ENCODE measurements at places on chromosomes 12 and 14.
A peak's percentile ranks its signal among the peaks of the same experiment; 100 is the strongest.

- peak; percentile 60 for DNase-seq
Observed at GRCh38 chr14:79074510-79074909, 904.3 kb downstream of the NRXN3 start.

DNA sequence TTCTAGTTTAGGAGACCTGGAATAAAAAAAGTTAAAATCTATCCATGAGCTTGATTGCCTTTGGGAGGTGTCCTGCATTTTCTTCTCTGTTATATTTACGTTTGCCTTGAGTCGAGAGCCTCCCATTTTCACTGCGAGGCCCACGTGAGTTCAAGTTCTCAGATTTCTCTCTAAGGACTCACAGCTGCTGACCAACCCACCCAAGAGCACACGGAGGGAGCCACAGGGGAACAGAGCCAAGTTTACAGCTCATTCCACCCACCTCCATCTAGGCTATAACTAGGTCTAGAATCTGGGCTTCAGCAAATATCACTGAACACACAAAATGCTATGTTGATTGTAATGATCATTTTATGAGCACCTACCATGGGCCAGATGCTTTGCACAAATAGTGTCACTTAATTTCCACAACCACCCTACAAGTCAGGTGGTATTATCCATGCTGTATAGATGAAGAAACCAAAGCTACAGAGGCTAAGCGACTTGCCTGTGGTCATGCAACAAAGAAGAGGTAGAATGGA lies 16.7 kb downstream of the ALDH1L2 start:
- no peak for DNase-seq

- DNase-seq, result no peak
Observed at GRCh38 chr14:64349741-64350490, 38.2 kb upstream of the MTHFD1 start.

DNA sequence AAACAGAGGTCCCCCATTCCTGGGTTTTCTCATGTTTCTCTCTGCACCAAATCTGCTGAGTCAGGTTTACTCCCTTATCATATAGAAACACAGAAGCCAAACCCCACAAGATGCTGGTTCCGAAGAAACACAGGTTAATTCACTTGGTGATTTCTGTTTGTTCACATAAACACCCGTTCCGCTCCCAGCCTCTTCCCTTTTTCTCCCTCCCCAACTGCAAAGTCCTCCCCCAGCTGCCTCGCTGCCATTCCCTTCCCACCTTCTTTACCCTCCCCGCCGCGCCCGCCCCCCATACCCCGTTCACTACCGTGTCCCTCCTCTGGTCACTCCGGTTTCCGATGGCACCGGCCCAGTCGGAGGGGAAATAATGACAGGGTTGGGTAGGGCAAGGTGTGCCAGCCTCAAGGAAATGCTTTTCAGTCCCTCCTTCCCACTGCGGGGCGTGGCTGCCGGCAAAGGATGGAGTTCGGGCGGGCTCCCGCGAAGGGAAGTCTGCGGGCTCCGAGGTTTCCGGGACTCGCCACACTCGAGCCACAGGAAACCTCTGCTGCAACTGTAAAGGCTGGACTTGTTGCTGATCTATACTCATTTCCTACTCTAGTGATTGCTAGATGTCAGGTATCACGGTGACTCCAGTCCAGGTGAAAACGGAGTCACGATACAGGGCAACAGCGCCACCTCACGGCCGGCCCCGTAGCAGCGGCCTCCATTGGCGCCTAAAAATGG lies at the start of gene STYK1:
STYK1 (minus strand) TSS at position 394 of the 726 bp plus-strand sequence. CDS start 39,434 bp downstream, outside the sequence.
- DNase-seq, result peak; percentile 92

- DNase-seq, result no peak
Observed at GRCh38 chr12:47410383-47410782, 295.4 kb downstream of the RPAP3 start.

DNA sequence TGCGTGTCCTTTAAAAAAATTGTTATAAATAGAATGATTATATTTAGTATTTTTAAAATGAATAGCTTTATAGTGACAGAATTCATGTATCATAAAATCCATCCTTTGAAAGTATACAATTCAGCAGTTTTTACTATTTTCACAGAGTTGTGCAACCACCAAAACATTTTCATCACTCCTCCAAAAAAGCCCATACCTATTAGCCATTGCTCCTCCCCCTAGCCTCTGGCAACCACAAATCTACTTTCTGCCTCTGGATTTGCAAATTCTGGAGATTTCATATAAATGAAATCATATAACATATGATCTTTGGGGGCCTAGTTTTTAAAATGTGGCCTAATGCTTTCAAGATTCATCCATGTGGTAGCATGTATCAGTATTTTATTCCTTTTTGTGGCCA lies 117.9 kb upstream of the MED13L start:
- DNase-seq, result no peak

DNA sequence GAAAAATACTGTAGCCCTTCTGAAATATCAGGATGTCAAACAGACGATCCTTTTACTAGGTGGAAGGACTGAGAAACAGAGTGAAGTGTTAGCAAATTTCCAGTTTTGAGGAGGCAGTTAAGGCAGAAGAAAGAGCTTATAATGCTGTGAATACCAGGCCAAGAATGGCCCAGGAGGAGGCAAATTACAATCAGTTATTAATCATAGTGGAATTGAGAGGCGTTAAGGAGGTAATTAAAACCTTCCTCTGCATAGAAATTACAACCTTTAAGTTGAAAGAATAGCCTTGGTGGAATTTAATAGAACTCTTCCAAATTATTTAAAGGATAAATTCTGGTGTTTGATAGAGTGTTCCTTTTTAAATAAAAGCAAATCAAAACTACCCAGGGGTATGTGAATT lies 590.9 kb upstream of the SEL1L start:
- no peak for DNase-seq

GRCh38 chr14:33642080-33642479 lies 308.8 kb downstream of the EGLN3 start:
- DNase-seq, result no peak

- no peak for DNase-seq
Observed at GRCh38 chr12:40854604-40855003, 162.4 kb downstream of the CNTN1 start.

DNA sequence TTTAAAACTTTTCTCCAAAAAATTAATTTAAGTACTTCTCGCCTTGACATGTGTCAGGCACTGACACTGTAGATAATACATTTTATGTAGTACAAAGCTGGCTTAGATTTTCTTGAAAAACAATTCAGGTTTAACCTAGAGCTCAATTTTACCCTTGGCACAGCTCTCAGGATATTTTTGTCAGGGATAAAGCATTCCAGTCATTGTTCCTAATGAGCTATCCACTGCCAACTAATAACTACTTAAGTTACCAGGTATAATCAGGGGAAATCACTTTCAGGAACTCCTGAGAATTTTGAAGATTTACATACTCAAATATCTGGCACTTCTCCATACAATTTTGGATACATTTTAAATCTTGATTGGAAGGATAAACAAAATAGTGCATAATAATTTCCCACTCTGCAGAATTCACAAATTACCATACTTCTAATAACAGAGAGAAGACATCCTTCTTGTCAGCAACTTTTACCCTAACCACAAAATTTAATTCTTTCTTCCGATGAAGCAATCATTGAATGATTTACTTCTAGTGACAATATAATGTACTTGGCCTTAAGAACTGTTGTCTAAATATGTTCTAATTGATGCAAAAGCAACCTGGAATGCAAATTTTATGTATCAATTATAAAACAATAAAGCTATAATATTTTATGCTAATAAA lies 4.8 kb downstream of the RASSF9 start:
- no peak for DNase-seq

GRCh38 chr14:52413729-52414408 lies 99.8 kb downstream of the PTGER2 start:
- no peak for DNase-seq

- DNase-seq, result no peak
Observed at GRCh38 chr14:32683679-32684078, 255.0 kb upstream of the NPAS3 start.

DNA sequence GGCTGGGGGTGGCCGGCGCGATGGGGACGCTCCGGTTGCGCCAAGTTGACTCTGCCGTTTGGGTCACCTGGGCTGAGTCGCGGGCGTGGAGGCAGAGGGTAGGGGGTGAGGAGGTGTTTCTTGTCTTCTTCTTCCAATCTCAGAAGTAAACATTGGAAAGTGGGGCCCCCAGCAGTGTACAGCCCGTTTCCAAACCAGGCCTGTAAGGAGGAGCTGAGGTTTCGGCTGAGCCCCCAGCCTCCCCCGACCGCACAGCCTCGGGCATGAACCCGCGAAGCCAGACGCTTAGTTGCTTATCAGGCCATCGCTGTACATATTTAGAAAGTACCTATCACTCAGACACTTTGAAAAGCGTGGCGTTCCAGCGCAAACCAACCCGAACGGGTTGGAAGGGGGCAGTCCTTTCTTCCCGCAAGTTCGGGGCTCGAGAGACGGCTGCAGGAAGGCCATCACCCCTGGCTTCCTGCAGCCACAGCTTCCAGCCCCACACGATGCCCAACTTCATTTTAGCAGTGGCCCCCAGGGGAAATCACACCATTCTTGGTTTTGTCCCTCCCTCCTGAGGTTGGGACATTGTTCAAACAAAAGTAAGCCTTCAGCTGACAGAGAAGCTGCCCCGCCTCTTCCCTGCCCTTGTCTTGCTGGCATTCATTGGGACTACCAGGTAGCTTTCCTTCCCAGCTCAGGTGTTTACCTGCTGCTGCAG lies 164.1 kb downstream of the ZFP36L1 start:
- peak; percentile 76 for DNase-seq

GRCh38 chr14:22767323-22767589 lies 768 bp downstream of the OXA1L start:
- DNase-seq, result no peak

- no peak for DNase-seq
Observed at GRCh38 chr12:4082809-4083403, 190.7 kb upstream of the CCND2 start.

DNA sequence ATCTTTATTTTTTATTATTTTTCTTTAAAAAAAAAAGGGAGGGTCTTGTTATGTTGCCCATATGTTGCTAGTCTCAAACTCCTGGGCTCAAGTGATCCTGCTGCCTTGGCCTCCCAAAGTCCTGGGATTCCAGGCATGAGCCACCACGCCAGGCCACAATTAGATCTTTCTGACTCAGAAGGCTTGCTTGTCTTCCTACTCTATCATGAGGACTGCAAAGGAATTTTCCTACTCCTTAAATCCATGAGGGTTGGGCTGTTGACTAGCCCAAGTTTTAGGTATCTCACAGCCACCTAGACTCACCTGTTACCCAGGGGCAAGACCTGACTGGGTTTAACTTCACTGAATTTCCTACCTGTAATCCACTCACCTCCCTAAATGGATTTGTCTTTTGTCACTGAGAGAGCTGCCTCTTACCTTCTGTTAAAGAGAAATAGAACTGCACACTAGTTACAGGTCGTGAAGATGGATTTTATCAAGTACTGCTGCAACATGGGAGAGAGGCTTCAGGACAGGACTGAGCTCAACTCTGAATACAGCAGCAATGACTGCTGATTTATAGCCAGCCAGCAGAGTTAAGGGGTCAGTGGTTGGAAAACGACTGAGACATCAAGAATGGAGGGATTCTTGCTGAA lies 72.3 kb downstream of the B4GALNT3 start:
- no peak for DNase-seq

- peak; percentile 49 for DNase-seq
Observed at GRCh38 chr14:95460647-95461478, 55.6 kb downstream of the SYNE3 start.

DNA sequence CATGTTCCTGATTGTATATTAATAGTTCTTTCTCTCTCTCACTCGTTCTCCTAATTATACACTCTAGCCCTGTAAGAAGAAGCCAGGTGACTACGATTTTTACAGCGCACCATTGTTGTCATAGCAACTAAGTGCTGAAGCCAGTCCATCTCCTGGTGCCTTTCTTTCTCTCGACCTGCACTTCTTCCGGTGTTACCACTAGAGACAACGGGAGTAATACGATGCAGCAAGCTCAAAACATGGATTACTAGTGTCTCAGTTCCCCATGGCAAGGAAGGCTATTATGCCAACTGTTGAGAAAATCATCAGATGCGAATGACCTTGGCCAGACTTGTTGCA lies 40.8 kb upstream of the DCD start:
- DNase-seq, result no peak

DNA sequence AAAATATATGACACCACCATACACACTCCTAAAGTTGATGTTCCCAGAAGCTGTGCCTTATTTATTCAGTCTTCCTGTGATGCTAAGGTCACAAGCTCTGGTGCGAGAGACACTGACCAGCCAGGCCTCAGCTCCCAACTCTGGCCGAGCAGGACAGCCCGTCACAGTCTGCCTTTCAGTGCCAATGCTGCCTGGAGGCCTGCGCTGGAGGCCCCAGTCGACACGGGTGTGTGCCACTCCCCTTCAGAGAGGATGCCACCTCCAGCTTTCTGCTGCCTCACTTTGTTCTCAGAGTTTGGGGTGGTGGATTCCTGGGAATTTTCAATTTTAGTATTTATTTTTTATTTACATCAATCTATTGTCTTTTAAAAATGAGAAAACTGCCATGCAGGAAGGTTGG lies 7.3 kb upstream of the PAPLN start:
- DNase-seq, result no peak

GRCh38 chr12:28909291-28909690 lies 239.8 kb upstream of the FAR2 start:
- no peak for DNase-seq

GRCh38 chr12:105961821-105962671 lies 176.7 kb downstream of the NUAK1 start:
- DNase-seq, result no peak

DNA sequence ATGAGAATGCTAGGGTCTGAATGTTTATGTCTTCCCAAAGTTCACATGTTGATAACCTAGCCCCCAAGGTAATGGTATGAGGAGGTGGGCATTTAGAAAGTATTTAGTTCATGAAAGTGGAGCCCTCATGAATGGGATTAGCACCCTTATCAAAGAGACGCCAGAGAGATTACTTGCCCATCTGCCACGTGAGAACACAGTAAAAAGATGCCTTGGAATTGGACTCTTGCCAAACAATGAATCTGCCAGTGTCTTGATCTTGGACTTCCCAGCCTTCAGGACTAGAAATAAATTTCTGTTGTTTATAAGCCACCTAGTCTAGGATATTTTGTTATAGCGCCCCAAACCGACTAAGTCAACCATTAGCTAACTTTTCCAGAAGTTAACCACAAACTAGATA lies 92.0 kb upstream of the SLC38A4 start:
- no peak for DNase-seq

- peak; percentile 35 for DNase-seq
Observed at GRCh38 chr14:71136386-71137060, 229.3 kb downstream of the PCNX1 start.

All from NCI-H526 treated with DMSO at 0.1 percent for 48 hours (cell line).